ENCODE measurements at places on chromosomes 12 and 14.

GRCh38 chr12:94174576-94174975 is 26.2 kb downstream of the PLXNC1 start:
- no peak for DNase-seq

- no peak for DNase-seq
Observed at GRCh38 chr12:18703321-18703720, 34.5 kb downstream of the PLCZ1 start.

DNA sequence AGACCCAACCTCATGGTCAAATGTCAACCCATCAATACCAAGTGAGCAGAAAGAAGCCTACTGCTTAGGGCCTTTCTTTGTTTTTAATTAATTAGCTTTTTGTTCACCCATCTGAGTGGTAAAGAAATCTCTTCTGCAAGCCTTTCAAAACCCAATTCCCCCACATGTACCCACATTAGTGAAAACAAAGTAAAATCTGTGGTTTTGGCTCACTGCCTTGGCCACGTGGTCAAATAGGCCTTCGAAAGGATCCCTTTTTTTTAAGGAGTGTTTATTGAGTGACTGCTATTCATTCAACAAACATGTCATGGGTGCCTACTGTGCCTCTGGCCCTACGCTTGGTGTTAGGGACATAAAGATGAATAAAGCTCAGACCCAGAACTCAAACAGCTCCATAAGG is 160.1 kb downstream of the NUAK1 start:
- no peak for DNase-seq

- DNase-seq = peak; percentile 77
Observed at GRCh38 chr14:106372870-106373652, 846.7 kb downstream of the TMEM121 start.

GRCh38 chr12:49051373-49051764 is 9.2 kb downstream of the KMT2D start:
- no peak for DNase-seq

DNA sequence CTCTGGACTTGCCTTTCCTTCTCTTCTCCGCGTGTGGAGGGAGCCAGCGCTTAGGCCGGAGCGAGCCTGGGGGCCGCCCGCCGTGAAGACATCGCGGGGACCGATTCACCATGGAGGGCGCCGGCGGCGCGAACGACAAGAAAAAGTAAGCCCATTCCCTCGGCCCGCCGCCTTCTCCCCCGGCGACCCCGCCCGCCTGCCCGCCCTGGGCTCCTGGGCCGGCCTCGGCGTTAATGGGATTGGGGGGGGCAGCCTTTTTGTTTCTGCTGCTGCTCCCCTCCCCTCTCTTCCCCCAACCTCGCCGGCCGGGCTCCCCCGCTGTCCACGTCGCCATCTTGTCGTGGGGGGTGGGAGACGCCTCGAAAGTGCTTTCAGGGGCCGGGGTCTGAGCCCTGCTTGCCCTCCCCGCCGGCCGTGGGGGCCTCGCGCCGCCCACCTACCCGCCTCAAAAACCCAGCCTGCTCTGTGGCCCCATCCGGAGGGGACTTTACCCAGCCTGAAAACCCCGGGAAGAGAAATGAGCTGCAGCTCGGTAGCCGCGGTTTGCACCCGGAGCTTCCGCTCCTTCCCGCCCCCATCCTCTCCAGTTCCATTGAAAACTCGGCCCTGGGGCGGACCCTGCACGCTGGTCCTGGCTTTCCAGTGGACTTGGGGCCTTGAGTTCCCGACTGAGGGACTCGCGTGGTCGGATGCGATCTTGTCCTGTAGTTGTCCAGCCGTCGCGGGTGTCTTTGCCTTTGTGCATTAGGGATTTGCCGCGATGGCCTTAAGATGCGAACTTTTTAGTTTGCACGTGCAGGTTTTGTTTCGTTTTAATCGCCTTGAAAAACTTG is 598 bp downstream of the HIF1A start:
- DNase-seq = peak; percentile 30

DNA sequence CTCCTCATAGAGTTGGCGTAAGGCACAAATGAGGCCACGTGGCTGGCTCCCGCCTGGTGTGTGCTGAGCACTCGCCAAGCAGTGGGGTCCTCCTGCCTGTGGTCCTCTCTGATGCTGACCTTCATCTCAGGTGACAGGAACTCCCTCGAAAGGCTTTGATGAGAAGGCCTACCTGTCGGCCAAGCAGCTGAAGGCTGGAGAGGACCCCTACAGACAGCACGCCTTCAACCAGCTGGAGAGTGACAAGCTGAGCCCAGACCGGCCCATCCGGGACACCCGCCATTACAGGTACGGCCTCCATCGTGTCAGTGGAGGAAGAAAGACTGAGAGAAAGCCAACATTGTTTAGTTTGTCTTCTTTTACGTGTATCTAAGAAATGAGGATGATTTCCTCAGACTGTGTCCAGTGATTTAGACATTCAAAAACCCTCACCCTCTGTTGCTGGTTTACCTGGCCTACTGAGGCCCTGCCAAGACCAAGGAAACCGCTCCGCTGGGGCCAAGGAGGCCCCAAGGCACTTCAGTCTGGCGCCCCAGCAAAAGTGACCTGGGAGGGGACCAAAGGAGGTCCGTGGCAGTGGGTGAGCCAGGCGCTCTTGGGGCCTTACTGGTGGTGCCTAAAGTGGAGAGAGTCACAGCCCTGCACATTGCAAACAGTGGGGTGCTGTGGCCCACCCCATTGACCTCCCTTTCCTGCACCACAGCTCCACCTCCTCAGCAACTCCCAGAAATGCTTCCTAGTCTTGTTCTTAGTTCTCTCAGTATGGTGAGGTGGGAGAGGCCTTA is 60.8 kb downstream of the GALNT16 start:
- DNase-seq = no peak
